ENCODE measurements at places on chromosomes 6 and 20.

DNA sequence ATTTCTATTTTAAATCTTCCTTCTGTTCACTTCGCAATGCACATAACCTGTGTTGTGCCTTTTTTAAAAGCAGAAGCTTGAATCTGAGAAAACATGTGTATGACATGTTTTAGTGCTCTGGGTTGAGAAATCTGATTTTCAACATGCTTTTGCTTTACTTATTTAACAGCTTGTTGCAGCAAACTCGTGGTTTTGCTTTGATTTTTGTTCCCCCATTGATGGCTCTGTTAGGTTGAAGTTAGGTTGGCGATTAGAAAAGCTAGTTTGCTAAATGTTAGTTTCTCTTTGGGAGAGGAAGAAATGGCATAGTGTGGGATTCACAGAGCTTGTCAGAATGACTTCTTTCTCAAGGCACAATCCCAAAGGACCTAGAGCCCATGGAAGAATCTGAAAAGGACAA, 170.8 kb downstream of the TMEM242 start:
- DNase-seq: no peak
- H3K36me3 ChIP-seq: peaks cover 8% of the 10 kb centered on the region
- H3K27me3 ChIP-seq: no peaks in the 10 kb centered on the region
- no peak overlapping the region for H3K4me3 ChIP-seq

DNA sequence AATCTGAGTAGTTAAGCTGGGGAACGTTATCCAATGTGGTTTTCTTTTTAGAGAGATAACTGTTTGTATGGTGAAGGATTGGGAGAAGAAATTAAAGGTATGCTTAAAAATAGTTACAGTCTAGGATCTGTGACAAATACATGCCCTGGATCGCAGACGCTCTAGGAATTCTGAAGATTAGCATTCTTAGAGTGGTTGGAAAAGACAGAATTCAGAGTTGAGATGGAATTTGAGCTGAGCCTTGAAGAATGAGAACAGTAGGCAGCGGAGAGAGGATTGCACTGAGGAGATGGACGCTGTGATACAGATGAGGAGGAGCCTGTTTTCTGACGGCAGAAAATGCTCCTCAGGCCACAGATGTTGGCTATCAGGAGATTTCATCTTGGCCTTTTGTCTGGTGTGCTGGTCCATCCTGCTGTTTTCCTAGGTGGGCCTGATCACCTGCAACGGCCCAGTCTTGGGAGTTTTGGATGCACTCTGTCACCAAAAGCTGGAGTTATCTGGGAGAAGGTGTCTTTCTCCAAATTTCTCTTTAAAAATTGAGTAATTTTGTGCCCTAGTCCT, 48.3 kb upstream of the KIF25 start:
- H3K36me3 ChIP-seq: no peaks in the 10 kb centered on the region
- H3K27me3 ChIP-seq: no peaks in the 10 kb centered on the region
- H3K4me1 ChIP-seq: no peaks in the 10 kb centered on the region

GRCh38 chr20:9397928-9398327, 116.5 kb upstream of the LAMP5 start:
- DNase-seq: no peak
- no peak overlapping the region for H3K4me3 ChIP-seq
- no peak overlapping the region for H3K27ac ChIP-seq
- no peaks in the 10 kb centered on the region for H3K4me1 ChIP-seq

GRCh38 chr20:35551503-35551902, 9.6 kb downstream of the ERGIC3 start:
- H3K4me1 ChIP-seq: no peaks in the 10 kb centered on the region
- no peak overlapping the region for H3K4me3 ChIP-seq
- DNase-seq: no peak
- peaks cover 20% of the 10 kb centered on the region for H3K36me3 ChIP-seq

DNA sequence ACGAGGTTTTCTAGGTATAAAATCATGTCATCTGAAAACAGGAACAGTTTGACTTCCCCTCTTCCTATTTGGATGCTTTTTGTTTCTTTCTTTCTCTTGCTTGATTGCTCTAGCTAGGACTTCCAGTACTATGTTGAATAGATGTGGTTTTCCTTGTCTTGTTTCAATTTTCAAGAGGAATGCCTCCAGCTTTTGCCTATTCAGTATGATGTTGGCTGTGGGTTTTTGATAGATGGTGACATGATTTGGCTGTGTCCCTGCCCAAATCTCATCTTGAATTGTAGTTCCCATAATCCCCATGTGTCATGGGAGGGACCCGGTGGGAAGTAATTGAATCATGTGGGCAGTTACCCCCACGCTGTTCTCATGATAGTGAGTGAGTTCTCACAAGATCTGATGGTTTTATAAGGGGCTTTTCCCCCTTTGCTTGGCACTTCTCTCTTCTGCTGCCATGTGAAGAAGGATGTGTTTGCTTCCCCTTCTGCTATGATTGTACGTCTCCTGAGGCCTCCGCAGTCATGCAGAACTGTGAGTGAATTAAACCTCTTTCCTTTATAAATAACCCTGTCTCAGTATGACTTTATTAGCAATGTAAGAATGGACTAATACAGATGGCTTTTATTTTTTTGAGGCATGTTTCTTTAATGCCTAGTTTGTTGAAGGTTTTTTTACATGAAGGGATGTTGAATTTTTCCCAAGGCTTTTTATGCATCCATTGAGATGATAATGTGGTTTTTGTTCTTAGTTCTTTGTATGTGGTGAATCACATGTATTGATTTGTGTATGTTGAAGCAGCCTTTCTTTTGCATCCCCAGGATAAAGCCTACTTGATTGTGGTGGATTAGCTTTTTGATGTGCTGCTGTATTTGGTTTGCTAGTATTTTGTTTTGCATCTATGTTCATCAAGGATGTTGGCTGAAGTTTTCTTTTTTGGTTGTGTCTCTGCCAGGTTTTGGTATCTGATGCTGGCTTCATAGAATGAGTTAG, 239.1 kb downstream of the THBS2 start:
- H3K36me3 ChIP-seq: no peaks in the 10 kb centered on the region
- H3K4me1 ChIP-seq: no peaks in the 10 kb centered on the region
- H3K4me3 ChIP-seq: no peak overlapping the region

- H3K27ac ChIP-seq: no peak overlapping the region
- no peaks in the 10 kb centered on the region for H3K27me3 ChIP-seq
- no peak overlapping the region for H3K4me3 ChIP-seq
- no peaks in the 10 kb centered on the region for H3K4me1 ChIP-seq
Observed at GRCh38 chr6:116111552-116112528, 11.2 kb downstream of the NT5DC1 start.

DNA sequence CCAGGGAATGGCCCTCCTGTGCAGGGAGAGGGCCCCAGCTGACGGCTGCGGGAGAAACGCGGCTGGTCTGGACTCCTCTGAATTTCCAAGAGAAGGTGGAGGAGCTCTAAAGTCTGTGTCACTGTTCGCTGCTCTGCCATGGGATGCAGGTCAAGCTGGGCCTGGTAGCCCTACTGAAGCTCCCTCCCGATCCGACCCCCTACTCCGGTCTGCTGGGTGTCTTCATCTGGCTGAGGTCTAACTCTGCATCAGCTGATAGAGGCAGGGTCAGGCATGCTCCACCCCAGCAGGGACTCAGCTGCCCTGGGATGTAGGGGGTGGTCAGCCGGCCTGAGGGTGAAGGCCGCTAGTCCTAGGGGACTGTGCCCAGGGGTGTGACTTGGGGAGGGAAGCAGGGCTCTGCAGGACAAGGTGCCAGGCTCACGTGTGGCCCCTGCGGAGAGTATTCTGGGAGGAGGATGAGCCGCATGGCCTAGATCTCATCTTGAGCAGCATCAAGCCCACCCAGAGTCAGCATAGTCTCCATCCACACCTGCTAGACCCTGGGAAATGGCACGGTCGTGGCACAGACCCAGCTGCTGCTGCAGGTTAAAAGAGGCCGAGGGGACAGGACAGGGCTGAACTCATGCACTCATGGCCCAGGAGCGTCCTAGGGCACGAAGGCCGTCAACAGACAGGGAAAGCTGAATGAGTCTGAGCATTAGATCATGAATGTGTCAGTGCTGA, 1.4 kb downstream of the CST3 start:
- H3K36me3 ChIP-seq: no peaks in the 10 kb centered on the region
- no peaks in the 10 kb centered on the region for H3K4me1 ChIP-seq
- DNase-seq: no peak
- H3K4me3 ChIP-seq: no peak overlapping the region
- peaks cover 38% of the 10 kb centered on the region for H3K27me3 ChIP-seq

DNA sequence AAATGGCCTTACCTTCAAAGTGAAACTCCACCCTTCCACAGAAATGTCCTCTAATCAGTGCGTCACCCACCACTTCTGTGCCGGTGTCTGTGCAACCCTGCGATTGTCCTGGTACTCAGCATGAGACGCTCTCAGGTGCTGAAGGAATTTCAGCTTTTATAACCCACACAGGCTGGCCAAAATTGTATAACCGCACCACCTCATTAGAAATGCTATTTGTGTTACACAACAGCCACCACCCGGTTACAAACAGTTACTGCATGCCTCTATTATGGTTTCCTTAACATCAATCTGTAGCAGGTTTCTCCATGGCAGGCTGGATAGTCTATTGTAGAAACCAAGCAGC, 51.5 kb downstream of the SLC23A2 start:
- DNase-seq: peak; percentile 5
- no peaks in the 10 kb centered on the region for H3K4me1 ChIP-seq
- H3K27ac ChIP-seq: no peak overlapping the region

GRCh38 chr6:105609375-105609991, 206.6 kb upstream of the PREP start:
- H3K27ac ChIP-seq: no peak overlapping the region
- peaks cover 3% of the 10 kb centered on the region for H3K27me3 ChIP-seq
- no peaks in the 10 kb centered on the region for H3K36me3 ChIP-seq

- no peaks in the 10 kb centered on the region for H3K4me1 ChIP-seq
- no peak for DNase-seq
- H3K36me3 ChIP-seq: no peaks in the 10 kb centered on the region
Observed at GRCh38 chr6:122621638-122622037, 11.4 kb downstream of the PKIB start.

DNA sequence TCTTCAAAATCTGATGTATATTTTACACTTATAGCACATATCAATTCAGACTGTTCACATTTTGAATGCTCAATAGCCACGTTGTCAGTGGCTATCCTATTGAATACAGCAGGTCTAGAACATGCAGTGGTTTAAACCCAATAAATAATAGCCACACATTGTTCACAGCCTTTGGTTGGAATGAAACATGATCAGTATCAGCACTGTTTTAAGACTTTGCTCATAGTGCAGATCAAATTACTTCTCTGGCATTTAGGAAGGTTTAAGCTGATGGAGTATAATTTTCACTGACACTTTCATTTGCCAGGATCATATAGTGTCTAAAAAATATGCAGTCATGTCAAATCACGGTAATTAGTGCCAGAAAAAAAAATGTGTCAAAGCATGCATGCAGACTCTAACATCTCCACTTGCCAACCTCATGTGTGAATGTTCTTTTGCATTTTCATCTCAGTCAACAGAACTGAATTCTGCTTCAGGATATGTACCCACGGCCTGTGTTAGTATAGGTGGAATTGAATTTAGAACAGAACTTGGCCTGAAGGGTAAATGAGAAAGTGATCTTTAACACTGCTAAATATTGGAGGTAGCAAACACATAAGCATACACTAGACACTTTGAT, 184.1 kb downstream of the SLC24A3 start:
- no peaks in the 10 kb centered on the region for H3K27me3 ChIP-seq
- H3K36me3 ChIP-seq: no peaks in the 10 kb centered on the region
- no peak overlapping the region for H3K27ac ChIP-seq
- no peaks in the 10 kb centered on the region for H3K4me1 ChIP-seq
- no peak overlapping the region for H3K4me3 ChIP-seq

- H3K4me3 ChIP-seq: no peak overlapping the region
- no peaks in the 10 kb centered on the region for H3K4me1 ChIP-seq
- no peaks in the 10 kb centered on the region for H3K27me3 ChIP-seq
- H3K36me3 ChIP-seq: peaks cover 70% of the 10 kb centered on the region
- no peak overlapping the region for H3K27ac ChIP-seq
Observed at GRCh38 chr6:118912646-118913045, 18.7 kb downstream of the ASF1A start.

DNA sequence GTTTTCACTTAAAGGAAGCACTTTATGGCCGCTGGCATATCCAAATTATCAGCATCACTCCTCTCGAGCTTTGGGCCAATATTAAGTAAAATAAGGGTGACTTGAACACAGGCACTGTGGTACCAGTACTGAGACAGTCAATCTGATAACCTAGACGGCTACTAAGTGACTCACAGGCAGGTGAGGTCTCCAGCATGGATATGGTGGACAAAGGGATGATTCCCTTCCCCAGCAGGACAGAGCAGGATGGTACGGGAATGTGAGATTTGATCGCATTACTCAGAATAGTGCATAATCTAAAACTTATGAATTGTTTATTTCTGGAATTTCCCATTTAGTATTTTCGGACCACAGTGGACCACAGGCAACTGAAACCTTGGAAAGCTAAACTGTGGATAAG, 55.7 kb downstream of the TNFRSF21 start:
- H3K27me3 ChIP-seq: no peaks in the 10 kb centered on the region
- no peaks in the 10 kb centered on the region for H3K4me1 ChIP-seq
- H3K27ac ChIP-seq: no peak overlapping the region

GRCh38 chr6:137222381-137222780, 3.2 kb upstream of the IFNGR1 start:
- H3K27ac ChIP-seq: no peak overlapping the region
- DNase-seq: no peak
- no peaks in the 10 kb centered on the region for H3K36me3 ChIP-seq
- no peak overlapping the region for H3K4me3 ChIP-seq

DNA sequence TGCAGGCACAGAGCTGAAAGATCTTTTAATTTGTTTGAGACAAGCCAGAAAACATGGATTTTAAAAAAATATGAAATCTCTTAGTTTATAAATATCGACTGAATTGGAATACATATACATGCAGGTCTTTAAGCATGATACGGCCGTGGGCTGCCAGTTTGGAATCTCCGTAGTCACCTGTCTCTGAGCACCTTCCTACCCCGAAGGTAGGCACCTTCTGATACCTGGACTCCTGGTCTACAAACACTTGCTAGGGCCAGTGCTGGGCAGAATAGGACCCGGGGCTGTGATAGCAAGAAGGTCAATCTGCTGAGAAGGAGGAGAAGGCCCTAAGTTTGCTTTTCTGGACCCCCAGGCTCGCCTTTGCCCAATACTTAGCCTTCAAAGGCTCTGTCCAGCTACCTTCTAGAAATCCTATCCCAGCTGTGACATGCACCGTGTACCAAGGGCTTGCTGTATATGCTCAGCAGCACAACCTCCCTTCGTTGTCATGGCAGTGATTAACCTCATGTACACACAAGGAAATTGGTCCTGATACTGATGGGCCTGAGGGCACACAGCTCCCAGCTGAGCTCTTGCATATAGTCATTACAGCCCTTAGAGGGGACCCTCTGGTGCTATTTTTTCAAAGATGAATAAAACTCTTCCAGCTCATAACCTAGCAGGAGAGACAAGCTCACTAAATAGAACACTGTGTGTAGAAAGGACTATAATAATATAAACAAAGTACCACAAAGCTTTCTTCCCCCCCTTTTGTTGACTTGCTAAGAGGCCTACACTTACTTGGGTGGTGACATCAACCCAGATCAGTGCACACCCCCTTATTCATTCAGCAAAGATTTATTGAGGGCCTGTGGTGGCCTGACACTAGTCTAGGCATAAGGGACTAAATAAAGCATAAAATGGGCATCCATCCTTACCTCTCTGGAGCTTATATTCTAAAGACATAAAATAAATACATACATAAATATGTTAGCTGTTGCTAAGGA, 17.7 kb downstream of the SNPH start:
- no peak overlapping the region for H3K4me3 ChIP-seq
- no peak overlapping the region for H3K27ac ChIP-seq
- no peak for DNase-seq
- H3K4me1 ChIP-seq: peaks cover 68% of the 10 kb centered on the region
- H3K27me3 ChIP-seq: no peaks in the 10 kb centered on the region

GRCh38 chr6:158497620-158498019, 62.3 kb upstream of the TMEM181 start:
- H3K27ac ChIP-seq: no peak overlapping the region
- H3K4me1 ChIP-seq: no peaks in the 10 kb centered on the region
- no peaks in the 10 kb centered on the region for H3K27me3 ChIP-seq
- peaks cover 4% of the 10 kb centered on the region for H3K36me3 ChIP-seq
- H3K4me3 ChIP-seq: no peak overlapping the region
- no peak for DNase-seq

Data from T-cell (primary cell).